ENCODE measurements at places on chromosomes 2 and 18.

DNA sequence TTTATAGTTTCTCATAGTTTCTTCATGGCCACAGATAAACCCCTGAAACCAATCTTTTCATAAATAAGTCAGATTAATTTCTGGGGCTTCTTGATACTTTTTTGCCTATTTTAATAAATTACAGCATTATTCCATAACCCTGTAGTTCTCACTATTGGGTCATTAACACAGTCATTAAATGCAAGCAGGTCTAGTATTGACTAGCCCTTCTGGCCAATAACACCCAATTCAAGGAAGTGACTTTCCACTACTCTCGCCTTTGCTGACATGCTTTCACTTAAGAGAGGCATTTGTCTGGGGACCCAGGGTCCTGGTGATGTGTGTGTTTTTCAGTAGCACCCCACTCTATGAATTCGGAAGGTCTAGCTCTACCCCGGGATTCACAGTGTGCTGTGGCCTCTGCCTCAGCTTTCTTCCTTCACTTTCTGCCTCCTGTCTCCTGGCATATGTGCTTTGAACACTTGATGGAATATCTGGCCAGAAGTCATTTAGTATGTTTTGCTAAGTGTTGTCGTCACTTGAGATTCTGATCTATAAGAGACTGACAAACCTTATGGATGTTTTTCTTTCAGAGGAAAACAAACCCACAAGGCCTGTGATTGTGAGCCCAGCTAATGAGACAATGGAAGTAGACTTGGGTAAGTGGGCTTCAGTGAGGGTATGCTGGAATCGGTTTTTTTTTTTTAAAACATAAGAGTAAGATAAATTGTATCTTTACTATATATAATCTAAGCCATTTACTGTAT, 18.6 kb upstream of the IL1RL2 start:
- DNase-seq: no peak

DNA sequence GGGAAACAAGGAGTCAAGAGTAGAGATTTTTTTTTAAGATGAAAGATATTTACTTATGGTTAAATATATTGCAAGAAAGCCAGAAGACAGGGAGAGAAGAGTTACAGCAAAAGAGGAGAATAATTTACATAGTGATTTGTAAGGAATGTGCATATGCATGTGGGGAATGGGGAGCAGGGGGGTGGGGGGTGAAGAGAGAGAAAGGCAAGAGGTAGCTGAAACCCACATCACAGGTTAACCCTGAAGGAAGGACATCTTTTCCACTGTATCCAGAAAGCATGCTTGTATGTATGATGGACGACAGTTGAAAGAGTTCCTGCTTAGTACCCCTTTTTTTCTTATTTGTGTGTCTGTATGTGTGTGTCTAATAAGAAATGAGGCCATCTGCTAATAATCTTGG, 371.9 kb downstream of the RAD51AP2 start:
- no peak for DNase-seq

- no peak for DNase-seq
Observed at GRCh38 chr2:235605312-235606003, 111.6 kb downstream of the AGAP1 start.

GRCh38 chr18:48577478-48578190, 38.8 kb downstream of the CTIF start:
- no peak for DNase-seq

DNA sequence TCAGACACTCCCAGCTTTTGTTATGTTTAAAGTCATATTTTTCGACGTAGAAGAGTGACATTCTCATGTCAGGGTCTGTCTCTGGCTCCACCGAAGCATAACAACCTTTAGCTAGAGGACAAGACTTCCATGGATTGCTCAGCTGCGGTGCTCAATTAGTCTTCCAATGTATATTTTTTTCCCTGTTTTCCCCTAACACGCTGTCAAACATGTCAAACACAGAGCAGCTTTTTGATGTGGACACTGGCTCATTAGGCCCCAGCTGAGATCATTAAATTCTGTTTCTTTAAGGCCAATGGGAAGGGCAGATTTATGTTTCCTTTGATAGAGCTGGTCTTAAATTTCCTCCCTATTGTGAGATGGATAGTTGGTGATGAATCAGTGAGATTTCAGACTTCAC, 525.4 kb downstream of the PIK3C3 start:
- DNase-seq: no peak

DNA sequence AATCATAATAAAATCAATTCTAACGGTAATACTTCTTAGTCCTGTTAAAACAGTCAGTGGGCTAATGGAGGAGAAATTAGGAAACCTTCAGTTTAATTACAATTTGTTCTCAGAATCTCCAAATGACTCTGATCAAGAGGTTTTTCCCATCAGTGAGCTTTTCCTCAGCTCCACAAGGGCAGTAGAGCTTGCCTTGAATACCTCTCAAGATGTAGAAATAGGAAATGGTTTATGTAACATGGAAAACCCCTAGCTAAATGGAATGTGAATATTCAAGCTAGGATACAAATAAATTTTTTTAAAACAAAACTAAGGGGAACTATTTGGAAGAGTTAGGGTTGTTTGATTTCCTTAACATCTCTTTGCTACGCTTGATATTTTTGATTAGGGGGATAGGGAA, 87.5 kb downstream of the PLEKHM3 start:
- no peak for DNase-seq

- DNase-seq: no peak
Observed at GRCh38 chr2:173350383-173350782, 4.3 kb upstream of the CDCA7 start.

DNA sequence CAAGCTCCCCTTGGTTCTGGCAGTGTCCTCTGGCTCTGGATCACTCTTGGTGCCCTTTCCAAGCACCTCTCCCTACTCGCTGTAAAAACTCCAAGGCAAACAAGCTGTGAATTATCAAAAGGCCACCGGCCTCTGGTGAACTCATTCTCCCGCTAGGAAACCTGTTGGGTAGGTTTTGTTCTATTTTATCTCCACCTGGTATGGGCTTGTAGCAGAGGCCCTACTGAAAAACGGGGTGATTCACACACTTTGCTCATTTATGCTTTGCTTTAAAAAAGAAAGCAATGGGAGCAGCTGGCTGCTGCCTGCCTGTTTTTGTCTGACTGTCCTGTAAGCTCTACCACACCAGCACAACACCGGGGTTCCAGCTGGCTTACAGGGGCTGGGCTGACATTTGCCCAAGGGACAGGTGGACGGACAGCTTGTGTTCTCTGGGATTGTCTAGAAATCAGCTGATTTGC, 56.8 kb downstream of the SH3BP4 start:
- DNase-seq: no peak

DNA sequence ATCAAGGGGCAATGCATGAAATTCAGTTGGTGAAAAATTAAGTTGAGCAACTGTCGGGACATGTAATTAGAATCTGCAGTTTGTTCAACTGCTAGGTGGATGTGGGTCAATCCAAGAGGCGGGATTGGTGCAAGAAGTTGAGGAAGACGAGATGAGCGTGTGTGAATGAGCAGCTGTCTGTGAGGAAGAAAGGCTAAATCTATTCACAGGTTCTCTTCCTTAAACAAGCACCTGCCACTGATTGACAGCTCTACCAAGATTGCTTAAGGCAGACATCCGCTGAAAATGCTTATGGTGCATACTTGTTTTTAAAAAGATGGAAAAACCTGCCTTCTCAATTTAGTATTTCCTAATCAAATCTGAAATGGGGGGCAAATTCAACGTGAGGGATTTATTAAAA, 323.4 kb upstream of the THUMPD2 start:
- no peak for DNase-seq

DNA sequence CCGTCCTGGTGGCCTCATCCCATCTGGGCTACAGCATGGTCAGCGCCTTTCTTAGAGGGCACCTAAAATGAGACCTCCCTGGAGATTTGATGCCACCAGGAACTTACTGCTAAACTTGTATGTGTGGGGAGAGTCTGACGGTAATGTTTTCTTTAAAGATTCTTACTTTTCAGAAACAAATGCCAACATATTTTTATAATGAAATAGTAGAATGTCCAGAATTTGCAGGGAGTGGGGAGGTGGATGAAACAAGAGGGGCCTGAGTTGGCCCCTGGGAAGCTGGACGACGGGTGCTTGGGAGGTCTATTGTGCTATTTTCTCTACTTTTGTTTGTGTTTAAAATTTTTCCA, 118.8 kb upstream of the CTDP1 start:
- DNase-seq: no peak

DNA sequence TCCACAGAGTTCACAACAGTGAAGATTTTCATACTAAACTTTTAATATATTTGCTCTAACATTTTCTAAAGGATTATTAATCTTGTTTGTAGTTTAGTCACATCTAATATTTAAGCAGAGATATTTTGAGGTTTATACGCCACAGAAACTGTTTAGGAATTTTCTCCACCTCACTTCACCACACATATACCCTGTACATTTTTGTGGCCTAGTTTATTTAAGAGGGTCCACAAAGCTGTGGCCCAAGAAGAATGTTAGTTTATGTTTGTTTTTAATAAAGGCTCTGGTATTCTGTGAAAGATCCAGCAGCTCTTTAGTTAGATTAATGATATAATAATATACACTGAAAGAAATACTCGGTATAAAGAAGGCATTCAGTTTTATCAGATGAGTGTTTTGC, 132.7 kb upstream of the TTC27 start:
- no peak for DNase-seq

- DNase-seq: no peak
Observed at GRCh38 chr2:1863861-1864260, 119.5 kb upstream of the PXDN start.

GRCh38 chr2:20722592-20723240, 55.8 kb downstream of the GDF7 start:
- no peak for DNase-seq

- DNase-seq: no peak
Observed at GRCh38 chr2:235378246-235378645, 115.6 kb upstream of the AGAP1 start.

DNA sequence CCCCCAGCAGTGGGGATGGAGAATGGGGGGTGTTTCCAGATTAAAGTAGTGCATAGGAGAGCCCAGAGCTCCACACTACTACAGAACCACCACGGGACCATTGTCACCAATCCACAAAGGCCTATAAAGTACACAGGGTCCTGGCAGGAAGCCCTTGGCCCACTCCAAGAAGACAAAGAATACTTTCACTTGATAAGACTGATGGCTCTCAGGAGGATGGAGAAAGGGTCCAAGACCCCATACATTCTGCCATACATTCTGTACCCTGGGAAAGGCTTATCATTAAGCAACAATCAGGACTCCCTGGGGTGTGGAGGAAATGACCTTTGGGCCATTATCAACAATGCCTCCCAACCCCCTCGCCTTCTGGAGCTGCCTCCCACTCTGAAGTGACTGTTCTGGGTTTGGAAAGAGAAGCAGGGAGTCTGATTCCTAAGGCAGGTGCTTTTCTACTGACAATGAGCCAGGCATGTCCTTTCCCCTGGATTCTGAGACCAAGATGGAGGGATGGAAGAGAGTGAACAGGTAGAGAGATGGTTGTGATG, 85.4 kb downstream of the XDH start:
- DNase-seq: no peak

GRCh38 chr18:3329471-3329870, 67.5 kb downstream of the MYL12B start:
- DNase-seq: no peak

- DNase-seq: no peak
Observed at GRCh38 chr2:3428577-3428976, 49.1 kb downstream of the TRAPPC12 start.

All from upper lobe of right lung (tissue), 1 donor.